Mesothelial cell of epicardium (in vitro differentiated cells): ENCODE measurements at places on chromosomes 13 and 19.

- H3K27ac ChIP-seq: no peak overlapping the region
- no peak for DNase-seq
These were observed 2.2 kb upstream of the CEACAM6 start for GRCh38 chr19:41753159-41753558.

DNA sequence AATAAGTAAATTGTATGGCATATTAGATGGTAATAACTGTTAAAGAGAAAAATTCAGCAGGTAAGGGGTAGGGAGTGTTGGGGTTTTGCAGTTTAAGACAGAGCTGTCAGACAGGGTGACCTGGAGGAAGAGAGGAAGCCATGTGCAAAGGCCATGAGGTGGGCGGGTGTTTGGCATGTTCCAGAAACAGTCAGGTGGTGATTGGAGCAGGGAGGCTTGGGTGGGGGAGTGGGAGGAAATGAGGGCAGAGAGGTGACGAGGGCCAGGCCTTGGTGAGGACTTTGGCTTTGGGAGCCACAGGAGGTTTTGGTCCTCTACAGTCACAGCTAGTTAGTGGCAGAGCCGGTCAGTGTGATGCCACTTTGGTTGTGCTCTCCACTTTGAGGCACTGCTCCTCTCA, 20.1 kb downstream of the RYR1 start:
- H3K4me3 ChIP-seq: no peak overlapping the region
- H3K36me3 ChIP-seq: no peaks in the 10 kb centered on the region
- H3K27ac ChIP-seq: no peak overlapping the region
- H3K27me3 ChIP-seq: peaks cover 3% of the 10 kb centered on the region
- DNase-seq: no peak
- no peaks in the 10 kb centered on the region for H3K4me1 ChIP-seq

DNA sequence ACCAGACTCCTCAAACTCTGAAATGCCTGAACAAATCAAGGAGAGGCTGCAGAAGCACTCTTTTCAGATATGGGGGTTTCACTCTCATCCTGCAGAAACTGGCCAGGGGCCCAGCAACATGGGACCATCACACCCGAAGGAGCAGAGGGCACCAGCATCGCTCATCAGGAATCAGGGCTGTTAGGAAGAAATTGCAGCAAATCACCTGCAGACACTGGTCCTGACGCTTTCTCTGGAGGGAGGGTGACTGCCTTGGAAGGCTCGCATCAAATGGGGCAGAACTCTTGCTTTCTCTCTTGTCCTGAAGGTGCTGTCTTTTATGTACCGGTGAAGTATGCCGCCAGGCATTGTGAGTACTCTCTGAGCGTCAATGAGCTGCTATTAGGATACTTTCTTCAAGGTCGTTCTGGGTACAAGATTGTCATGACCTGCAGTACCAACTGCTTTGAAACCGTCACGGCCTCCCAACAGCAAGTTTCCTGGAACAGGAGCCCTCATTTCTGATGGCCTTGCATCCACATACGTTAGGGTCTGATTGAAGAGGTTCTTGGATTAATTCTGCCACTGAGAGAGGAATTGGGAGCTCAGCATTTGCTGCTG, 155.7 kb upstream of the SOX1 start:
- H3K4me3 ChIP-seq: no peak overlapping the region
- peaks cover 48% of the 10 kb centered on the region for H3K27me3 ChIP-seq
- H3K36me3 ChIP-seq: no peaks in the 10 kb centered on the region
- H3K27ac ChIP-seq: no peak overlapping the region
- no peak for DNase-seq
- peaks cover 6% of the 10 kb centered on the region for H3K4me1 ChIP-seq

GRCh38 chr13:47598340-47598911, 402.6 kb downstream of the SUCLA2 start:
- H3K27ac ChIP-seq: no peak overlapping the region
- H3K4me1 ChIP-seq: peaks cover 2% of the 10 kb centered on the region
- no peak for DNase-seq
- no peaks in the 10 kb centered on the region for H3K27me3 ChIP-seq
- no peak overlapping the region for H3K4me3 ChIP-seq

- H3K36me3 ChIP-seq: no peaks in the 10 kb centered on the region
- H3K27me3 ChIP-seq: peaks cover 33% of the 10 kb centered on the region
- no peak overlapping the region for H3K4me3 ChIP-seq
These were observed 28.7 kb downstream of the TMEM255B start for GRCh38 chr13:113787694-113788093.

DNA sequence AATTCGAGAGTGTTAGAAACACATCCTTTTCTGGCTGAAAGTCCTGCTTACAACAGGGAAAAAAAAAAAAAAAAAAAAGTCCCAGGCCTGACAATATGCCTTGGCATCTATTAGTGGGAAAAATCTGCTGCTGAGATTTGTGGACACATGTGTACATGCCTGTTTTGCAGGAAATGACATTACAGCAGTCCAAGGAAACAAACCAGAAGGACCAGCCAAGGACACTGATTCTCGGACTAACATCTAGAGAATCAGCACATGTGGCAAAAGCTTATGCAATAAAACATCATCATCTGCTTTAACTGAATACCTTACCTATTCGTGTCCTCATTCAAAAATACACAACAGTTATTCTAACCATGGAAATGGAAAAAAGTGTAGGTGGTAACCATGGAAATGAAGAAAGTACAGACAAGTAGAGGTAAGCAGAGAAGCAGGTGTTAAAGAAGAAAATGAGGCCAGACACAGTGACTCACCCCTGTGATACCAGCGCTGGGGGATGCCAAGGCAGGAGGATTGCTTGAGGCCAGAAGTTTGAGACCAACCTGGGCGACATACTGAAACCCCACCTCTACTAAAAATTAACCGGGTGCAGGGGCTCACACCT, 9.4 kb upstream of the DPY19L3 start:
- H3K4me1 ChIP-seq: peaks cover 4% of the 10 kb centered on the region
- no peak for DNase-seq
- H3K27ac ChIP-seq: no peak overlapping the region
- peaks cover 5% of the 10 kb centered on the region for H3K36me3 ChIP-seq

DNA sequence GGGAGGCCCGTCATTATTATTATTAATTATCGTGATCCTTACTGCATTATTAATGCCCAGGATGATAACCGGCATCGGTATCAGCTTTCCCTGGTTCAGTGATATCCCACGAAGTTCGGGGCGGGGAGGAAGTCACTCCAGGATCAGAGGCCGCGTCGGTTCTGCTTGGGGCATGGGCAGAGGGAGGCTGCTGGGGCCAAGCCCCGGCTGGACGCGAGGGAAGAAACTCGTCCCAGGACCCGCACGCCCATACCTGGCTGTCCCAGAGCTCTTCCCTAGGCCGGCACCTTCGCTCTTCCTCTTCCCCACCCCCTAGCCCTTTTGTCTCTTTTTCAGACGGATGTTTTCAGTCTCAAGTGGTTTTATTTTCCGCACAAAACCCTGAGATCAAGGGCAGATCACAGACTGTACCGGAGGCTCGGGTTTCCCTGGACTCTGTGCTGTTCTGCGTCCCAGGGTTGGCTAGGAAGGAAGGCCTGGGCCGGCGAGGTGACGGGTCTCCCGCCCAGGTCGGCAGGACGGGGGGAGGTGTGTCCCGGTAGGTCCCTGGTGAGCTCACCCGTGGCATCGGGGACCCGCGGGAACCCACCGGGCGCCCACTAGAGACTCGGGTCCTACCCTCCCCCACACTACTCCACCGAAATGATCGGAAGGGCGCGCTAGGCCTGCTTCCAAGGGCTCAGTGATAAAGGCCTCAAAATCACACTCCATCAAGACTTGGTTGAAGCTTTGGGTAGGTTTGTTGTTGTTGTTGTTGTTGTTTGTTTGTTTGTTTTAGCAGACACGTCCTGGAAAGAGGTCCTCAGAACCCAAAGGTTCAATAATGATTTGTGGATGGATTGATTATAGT, 7.9 kb downstream of the ZIC2 start:
- no peak for DNase-seq
- peaks cover 94% of the 10 kb centered on the region for H3K27me3 ChIP-seq
- H3K27ac ChIP-seq: no peak overlapping the region
- H3K36me3 ChIP-seq: no peaks in the 10 kb centered on the region

GRCh38 chr19:17103177-17103576, 27.6 kb downstream of the MYO9B start:
- H3K4me1 ChIP-seq: peaks cover 11% of the 10 kb centered on the region
- H3K27me3 ChIP-seq: no peaks in the 10 kb centered on the region
- no peak for DNase-seq
- H3K36me3 ChIP-seq: peaks cover 25% of the 10 kb centered on the region
- no peak overlapping the region for H3K27ac ChIP-seq
- H3K4me3 ChIP-seq: no peak overlapping the region

DNA sequence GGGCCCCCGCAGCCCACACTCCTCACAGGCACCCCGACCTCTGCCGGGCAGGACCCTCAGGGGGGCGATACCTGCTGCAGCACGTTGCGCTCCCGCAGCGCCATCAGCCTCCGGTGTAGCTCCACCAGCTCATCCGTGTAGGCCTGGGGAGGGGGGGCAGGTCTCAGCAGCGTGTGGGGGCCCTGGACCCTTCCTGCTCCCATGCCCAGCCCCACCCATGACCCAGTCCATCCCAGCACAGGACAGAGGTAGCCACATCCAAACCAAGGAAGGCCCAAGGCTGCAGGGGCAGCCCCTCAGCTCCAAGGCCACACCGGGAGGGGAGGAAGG, 66.5 kb downstream of the MLLT1 start:
- peaks cover 4% of the 10 kb centered on the region for H3K36me3 ChIP-seq
- H3K27me3 ChIP-seq: no peaks in the 10 kb centered on the region
- H3K27ac ChIP-seq: no peak overlapping the region
- peaks cover 15% of the 10 kb centered on the region for H3K4me1 ChIP-seq
- no peak for DNase-seq

- no peak overlapping the region for H3K4me3 ChIP-seq
- H3K27me3 ChIP-seq: no peaks in the 10 kb centered on the region
- H3K27ac ChIP-seq: peak overlapping the region; percentile 26
These were observed 8.6 kb downstream of the CALM3 start for GRCh38 chr19:46609511-46610412.

GRCh38 chr13:109326601-109327000, 459.8 kb downstream of the IRS2 start:
- H3K36me3 ChIP-seq: no peaks in the 10 kb centered on the region
- no peaks in the 10 kb centered on the region for H3K4me1 ChIP-seq
- no peak for DNase-seq
- no peaks in the 10 kb centered on the region for H3K27me3 ChIP-seq

GRCh38 chr19:37979547-37980082, 72.6 kb downstream of the SIPA1L3 start:
- H3K4me1 ChIP-seq: peaks cover 35% of the 10 kb centered on the region
- peak overlapping the region; percentile 99 for H3K27ac ChIP-seq
- H3K4me3 ChIP-seq: peak overlapping the region; percentile 7
- DNase-seq: peak; percentile 48
- H3K36me3 ChIP-seq: peaks cover 2% of the 10 kb centered on the region
- no peaks in the 10 kb centered on the region for H3K27me3 ChIP-seq
